CD8-positive, alpha-beta memory T cell (primary cell): ENCODE measurements at places on chromosomes 7 and 10. TPM values are rescaled to one million over a fixed set of nuclear protein-coding genes. Genes with fewer than 3 reads are reported as not detected.
A peak's percentile ranks its signal among the peaks of the same experiment; 100 is the strongest.

- DNase-seq: no peak
Observed at GRCh38 chr10:114729103-114729659, 71.1 kb upstream of the ABLIM1 start.

DNA sequence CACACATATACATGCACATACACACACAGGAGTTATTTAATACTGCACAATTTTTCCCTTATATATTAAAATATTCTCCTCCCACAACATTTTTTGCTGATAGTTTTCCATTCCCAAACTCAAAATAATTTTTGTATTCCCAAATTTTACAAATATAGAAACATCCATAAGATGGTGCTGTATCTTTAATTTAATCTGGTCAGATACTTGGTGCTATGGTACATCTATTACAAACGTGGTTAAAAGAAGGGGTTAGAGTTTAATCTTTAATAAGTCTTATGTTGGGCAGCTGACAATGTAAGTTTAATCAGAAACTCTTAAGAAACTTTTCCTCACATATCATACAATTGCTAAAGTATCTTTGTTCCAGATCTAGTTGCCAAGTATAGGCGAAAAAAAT lies 10.2 kb upstream of the CADPS2 start:
- DNase-seq: no peak

GRCh38 chr10:111986079-111986478 lies 197.5 kb downstream of the GPAM start:
- no peak for DNase-seq

- DNase-seq: no peak
Observed at GRCh38 chr10:33638891-33639290, 304.4 kb upstream of the NRP1 start.

- DNase-seq: no peak
Observed at GRCh38 chr7:32143301-32143700, 73.1 kb upstream of the PDE1C start.

DNA sequence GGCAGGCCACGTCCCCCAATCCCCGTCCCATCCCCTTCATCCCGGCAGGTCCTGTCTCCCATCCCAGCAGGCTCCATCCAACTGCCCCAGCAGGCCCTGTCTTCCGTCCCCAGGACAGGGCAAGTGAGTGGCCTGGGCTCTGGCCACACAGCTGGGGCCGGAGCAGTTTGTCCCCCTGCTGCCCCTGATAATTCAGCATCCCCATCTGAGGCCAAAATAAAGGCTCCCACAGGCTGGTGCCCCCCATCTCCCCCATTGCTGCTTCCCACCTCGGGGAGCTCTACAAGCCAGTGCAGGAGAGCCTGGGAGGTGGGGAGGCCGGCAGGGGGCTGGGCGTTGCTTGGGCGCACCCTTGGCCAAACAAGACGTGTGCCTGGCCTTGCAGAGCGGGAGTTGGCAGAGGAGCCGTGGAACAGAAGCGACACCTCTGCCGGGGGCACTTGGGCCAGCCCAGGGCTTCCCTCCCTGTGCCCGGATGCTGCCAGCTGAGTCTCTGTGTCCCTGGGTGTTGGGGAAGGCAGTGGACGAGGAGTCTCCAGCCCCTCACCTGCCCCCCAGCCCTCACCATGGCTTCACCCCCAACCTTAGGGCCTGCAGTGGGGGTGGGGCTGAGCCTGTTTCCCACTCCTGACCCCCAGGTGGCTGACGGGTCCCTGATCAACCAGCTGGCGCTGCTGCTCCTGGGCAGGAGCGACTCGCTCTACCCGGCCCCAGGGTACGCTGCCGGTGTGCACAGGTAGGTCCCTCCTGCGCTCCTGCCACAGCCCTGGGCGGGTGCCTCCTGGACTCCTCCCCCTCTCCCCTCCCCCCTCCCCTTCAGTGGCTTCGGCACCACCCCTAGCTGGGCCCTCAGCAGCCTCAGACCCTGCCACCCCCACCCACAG lies 14.0 kb downstream of the AP5Z1 start:
- DNase-seq: no peak

GRCh38 chr7:128876586-128876977 lies 13.9 kb downstream of the ATP6V1F start:
- peak; percentile 38 for DNase-seq

DNA sequence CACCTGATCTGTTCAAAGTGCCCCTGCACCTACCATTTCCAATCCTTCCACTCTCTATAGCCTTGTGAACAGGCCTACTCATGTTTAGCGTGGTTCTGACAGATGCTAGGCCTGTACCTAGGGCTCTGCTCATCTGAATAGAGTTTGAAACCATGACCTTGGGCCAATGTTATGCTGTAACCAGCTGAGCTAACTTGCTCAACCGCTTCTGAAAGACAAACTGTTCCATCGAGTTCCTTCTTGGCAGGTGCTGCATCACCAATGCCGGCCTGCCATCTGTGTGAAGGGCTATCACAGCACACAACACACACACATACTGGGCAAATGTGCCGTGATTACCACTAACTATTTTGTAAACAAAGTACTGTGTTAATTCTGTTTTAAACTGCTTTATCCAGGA lies 419.0 kb upstream of the GALNT17 start:
- DNase-seq: no peak

- DNase-seq: no peak
Observed at GRCh38 chr10:21387868-21388267, 137.6 kb downstream of the SKIDA1 start.

Gene CLCN1
- total RNA-seq: 0.11 TPM

Gene CAMK1D
- 8.9 TPM for total RNA-seq

Gene NCF1
- 0.27 TPM for total RNA-seq

Gene CH25H
- not detected for total RNA-seq
